ENCODE measurements at places on chromosomes 5 and 9.

DNA sequence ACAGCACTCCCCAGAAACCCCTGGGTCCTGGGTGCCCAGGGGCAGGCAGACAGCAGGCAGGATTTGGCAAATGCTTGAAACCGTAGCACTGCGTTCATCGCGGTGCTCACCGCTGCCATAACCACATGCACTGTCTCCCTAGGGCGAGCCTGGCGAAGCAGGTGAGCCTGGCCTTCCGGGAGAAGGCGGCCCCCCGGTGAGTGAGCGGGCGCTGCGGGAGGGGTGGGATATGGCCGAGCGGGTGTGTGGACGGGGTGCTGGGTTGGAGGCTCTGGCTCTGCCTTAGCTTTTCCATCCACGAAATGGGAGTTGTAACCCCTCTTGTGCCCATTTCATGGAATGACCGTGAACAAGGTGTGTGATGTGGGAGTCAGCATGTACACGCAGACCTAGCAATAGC is 66.8 kb upstream of the FCN2 start:
- H3K27me3 ChIP-seq = peaks cover 97% of the 10 kb centered on the region
- DNase-seq = no peak
- no peaks in the 10 kb centered on the region for H3K36me3 ChIP-seq
- no peaks in the 10 kb centered on the region for H3K4me1 ChIP-seq
- no peak overlapping the region for H3K27ac ChIP-seq

DNA sequence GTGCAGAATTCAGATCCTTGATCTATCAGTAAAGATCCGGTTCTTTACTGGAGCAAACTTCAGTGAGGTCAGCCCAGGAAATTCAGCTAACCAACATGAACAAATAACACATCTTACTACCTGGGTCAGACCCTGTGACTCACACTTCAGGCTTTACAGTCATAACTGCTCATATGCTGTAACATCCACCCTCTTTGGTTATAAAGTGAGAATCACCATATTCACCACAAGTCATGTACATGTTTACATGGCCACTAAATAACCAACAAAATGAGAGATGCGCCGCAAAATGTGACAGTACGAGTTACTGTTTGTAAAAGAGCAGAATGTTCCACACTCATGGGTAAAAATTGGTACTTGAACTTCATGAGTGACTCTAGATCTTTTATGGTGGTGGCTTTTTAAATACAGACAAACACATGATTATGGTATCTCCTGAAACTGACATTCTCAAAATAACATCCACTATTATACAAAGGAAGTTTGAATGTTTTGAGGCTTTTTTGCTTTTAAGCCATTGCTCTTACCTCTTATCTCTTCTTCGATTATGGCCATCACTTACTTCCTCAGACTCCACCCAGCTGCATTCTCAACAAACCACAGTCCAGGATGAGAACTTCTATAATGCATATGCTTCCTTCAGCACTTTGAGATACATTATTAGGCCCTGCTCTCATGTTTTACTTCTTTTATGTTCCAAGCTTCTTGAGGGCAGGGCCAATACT is 516.6 kb downstream of the RAB3C start:
- H3K27ac ChIP-seq = no peak overlapping the region
- H3K4me1 ChIP-seq = no peaks in the 10 kb centered on the region
- no peak for DNase-seq
- H3K36me3 ChIP-seq = no peaks in the 10 kb centered on the region

DNA sequence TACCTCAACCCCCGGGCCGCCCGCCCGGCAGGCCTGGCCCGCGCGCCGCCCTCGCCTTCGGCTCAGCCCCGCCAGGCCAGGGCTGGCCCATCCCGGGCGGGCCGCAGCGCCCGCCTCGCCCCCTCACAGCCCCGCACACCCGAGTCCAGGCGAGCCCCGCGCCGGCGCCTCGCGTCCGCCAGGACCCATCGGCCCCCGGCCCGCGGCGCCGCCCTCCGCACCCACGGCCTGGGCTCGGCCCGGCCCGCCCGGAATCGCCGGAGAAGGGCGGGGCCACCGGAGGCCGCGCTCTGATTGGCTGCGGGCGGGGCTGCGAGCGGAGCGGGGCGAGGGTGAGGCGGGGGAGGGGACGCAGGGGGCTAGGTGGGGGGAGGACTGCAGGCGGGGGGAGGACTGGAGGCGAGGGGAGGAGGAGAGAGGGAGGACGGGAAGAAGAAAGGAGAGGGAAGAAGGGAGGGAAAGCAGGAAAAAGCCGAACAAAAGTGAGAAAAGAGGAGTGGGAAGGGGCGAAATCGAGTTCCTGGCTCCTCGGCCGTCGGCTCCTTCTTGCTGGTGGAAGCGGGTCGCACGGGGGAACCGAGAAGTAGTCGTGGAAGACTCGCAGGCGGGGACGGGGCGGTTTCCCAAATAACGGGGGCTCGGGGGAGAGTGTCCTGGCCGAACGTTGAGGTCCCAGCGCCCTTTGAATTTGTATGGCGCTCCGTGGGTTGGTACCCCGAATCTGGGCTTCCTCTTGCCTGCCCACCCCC is 472 bp upstream of the UBTD2 start:
- H3K4me1 ChIP-seq = no peaks in the 10 kb centered on the region
- H3K27ac ChIP-seq = no peak overlapping the region
- peak overlapping the region; percentile 87 for H3K4me3 ChIP-seq
- peak; percentile 85 for DNase-seq
- no peaks in the 10 kb centered on the region for H3K36me3 ChIP-seq

- peak overlapping the region; percentile 85 for H3K4me3 ChIP-seq
- peaks cover 21% of the 10 kb centered on the region for H3K4me1 ChIP-seq
- peak overlapping the region; percentile 82 for H3K27ac ChIP-seq
- peaks cover 10% of the 10 kb centered on the region for H3K36me3 ChIP-seq
- DNase-seq = peak; percentile 48
Measured at GRCh38 chr5:33441241-33442177, 744 bp downstream of the TARS1 start.

- no peaks in the 10 kb centered on the region for H3K36me3 ChIP-seq
- H3K4me1 ChIP-seq = no peaks in the 10 kb centered on the region
- H3K4me3 ChIP-seq = no peak overlapping the region
- H3K27ac ChIP-seq = no peak overlapping the region
Measured at GRCh38 chr9:98778711-98779530, 17.4 kb downstream of the ANKS6 start.
